ENCODE measurements at places on chromosomes 4 and X.

DNA sequence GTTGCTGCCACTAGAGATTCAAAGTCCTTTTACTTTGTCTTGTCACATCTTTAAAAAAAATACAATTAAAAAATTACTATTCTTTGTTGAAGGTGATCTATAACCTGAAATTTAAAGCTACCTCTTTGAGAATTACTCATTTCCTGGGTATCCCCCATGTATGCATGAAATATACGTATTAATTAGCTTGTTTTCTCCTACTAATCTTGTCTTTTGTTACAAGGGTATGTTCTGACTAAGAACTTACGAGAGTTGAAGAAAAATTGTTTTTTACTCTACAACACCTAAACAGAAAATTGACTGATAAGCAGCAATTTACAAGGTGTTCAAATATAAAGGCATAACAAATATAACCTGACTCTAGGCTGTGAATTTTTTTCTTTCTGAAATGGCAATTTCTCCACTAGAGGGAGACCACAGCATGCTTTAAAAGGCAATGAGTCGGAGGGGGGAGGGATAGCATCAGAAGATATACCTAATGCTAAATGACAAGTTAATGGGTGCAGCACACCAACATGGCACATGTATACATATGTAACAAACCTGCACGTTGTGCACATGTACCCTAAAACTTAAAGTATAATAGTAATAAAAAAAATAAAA, 249.6 kb downstream of the OPHN1 start:
- no peak for DNase-seq

DNA sequence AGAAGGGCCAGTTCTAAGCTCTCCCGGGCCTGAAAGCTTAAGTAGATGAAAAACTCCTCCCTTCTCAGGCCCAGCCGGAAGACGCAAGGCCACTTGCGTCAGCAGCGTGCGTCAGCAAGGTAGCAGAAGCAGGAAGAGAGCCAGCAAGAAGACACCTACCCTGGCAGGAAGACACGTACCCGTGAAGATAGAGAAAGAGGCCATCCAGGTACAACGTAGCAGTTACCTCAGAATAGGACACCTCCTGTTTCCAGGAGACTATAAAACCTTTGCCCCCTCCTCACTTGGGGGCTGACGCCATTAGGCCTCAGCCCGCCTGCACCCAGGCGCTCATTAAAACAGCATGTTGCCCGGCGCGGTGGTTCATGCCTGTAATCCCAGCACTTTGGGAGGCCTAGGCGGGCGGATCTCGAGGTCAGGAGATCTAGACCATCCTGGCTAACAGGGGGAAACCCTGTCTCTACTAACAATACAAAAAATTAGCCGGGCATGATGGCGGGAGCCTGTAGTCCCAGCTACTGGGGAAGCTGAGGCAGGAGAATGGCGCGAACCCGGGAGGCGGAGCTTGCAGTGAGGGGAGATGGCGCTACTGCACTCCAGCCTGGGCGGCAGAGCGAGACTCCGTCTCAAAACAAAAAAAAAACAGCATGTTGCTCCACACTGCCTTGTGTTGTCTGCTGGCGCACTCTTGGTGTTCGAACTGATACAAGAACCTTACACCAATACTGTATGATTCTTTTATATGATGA, 242.7 kb upstream of the NWD2 start:
- DNase-seq = no peak

GRCh38 chrX:74291577-74291963, 12.4 kb upstream of the ZCCHC13 start:
- DNase-seq = no peak

GRCh38 chr4:180280726-180281297, 1962.4 kb upstream of the TENM3 start:
- DNase-seq = no peak

DNA sequence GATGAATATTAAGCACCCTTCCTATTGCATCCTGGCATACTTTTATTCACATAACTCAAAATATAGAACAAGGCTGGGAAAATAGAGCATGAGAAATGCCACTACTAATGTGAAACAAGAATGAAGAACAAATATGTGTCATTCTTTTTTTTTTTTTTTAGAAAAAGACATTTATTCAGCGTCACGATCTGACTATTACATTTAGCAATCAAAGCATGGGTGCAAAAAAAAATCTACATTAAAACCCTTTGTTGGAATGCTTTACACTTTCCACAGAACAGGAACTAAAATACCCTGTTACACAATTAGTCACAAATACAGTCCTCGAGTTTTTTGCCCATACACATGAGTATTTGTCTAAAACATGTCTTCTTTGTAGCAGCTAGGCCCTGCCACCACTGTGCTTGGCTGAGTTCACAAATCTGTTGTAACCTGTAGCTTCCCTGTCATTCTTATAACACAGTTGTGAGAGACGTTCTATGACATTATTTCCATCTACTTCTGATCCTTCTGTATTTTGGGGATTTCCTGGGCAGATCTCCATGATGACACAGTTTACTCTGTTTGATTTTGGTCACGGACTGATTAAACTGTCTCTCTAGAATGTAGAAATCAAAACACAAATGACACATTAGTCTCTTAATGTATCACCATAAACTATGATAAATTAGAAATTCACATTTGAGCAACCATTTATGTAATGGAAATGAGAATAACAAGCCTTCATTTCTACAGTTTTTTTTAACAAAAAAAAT, 9.4 kb upstream of the TET2 start:
- no peak for DNase-seq

DNA sequence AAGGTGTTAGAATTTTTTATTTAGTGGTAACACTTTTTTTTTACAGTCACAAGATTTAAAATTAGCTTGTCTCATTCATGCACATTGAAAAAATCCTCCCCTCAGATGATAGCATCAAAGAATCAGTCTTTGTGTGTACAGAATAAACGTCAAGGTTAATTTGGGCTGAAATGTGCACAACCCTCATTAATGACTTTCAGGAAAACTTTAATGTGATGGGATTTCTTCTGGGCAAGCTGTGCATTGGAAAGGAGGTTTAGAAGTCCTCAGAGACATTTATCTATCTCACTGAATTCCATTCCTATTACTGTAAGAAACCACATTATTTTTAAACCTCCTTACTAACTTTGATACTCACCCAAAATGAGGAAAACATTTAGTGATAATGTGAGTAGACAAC, 88.2 kb upstream of the TECRL start:
- no peak for DNase-seq

GRCh38 chrX:153681175-153681574, 6.6 kb upstream of the SLC6A8 start:
- DNase-seq = no peak

DNA sequence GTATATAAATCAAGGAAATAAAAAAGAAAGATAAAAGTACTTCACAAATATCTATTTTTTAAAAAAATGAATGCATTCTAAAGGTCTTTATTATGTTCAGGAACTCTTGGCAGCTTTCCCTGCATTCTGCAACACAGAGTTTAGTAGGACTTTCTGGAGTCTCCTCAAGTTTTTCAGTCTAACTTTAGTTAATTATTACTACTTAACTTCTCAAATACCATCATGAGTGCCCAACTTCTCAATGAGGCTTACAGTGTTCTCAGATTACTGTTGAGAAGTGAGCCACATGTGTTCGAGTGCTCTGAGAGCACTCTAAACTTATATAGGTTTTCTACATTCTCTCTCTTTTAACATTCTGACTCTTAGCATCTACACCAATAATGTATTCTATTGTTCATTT, 1852.9 kb upstream of the PCDH10 start:
- no peak for DNase-seq

DNA sequence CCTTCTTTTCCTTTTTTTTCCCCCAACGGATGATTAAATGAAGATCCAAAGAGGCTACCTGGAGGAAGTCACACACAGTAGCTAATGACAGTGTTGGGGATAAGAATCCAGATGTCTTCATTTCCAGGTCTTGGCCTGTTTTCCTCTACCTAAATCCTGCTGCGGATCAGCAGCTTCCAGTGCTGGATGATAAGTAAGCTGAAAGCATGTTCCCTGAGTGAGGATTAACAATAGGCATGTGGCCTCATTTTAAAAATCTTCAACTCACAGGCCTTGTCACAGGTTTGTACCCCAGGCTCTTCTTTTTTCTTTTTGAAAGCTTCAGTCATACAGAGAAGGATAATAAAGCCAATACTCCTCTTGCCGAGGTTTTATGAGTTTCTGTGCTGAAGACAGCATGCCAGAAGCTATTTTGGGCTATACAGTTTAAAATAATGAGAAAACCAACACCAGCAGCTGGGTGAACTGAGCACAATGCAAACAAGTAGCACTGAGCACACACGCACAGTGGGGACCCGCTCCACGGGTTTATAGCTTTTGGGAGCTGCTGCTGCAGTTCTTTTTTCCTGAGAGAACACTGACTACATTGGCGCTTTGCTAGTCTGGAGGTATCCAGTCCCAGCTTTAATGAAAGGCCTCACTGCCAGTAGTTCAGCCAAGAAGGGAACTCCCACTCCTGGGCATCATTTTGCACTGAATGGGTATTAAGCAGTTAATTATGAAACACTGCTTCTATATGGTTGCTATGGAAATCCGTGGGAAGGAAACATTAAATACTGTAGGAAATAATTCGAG, 184.2 kb upstream of the CTSO start:
- DNase-seq = no peak

- DNase-seq = no peak
Measured at GRCh38 chrX:53421772-53422085, 725 bp downstream of the SMC1A start.

DNA sequence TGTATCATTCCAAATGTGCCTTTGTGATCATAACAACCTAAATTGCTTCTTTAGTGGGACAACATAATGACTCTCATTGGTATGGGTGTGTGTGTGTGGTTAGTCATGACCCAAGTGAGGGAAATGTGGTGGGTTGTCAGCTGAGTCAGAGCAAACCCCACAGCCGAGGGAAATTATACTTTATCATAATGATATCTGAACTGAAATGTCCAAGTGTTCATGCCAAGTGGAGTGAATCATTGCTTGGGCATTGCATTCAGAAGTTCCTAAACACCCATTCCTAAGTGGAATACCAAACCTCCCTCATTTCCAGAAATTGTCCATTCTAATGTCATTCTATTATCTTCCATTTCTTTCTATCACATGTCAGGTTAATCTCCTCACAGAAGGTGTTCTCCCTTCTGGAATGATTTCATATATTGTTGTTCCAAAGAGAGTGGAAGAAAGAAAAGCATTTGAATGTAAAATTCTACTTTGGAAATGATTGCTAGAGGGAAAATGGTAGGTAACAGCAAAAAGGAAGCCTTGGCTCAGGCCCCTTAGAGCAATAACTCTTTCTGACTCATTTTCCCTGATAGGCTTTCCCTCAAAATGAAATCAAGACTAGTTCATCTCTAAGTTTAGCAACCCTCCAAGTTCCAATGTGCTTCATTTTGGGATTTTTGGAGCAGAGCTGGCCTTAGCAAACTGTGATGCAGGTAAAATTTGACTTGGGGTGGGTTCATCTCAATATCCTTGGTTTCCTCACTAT, 230.7 kb upstream of the KCNIP4 start:
- no peak for DNase-seq

DNA sequence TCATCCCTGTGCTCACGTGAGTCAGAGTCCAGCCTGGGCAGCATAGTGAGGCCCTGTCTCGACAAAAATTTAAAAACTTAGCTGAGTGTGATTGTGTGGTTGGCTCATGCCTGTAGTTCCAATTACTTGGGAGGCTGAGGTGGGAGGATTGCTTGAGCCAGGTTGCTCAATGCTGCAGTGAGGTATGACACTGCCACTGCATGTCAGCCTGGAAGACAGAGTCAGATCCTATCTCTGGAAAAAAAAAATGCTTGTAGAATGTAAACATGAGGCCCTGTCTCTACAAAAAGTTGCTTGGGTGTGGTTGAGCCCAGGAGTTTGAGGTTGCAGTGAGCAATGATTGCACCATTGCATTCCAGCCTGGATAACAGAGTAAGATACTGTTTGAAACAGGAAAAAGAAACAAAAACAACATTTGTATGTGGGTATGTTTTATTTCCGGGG, 11.3 kb upstream of the YTHDC1 start:
- no peak for DNase-seq

DNA sequence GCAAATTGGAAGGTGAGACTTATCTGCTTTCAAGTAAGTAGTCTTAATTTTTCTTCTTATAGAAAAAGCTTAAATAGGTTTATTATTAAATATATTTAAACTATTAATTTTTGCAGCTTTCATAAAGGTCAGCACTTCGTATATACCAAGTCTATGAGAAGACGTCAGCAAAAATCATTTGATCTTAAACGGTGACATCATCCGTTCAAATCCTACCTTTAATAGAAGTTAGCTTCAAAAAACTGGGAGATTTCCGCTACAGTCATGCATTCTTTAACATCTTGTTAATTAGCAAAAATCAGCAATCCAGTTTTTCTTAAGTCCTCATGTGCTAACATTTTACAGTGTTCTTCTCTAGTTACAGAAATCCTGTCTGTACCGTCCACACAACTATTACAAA, 49.9 kb upstream of the PGRMC1 start:
- no peak for DNase-seq

DNA sequence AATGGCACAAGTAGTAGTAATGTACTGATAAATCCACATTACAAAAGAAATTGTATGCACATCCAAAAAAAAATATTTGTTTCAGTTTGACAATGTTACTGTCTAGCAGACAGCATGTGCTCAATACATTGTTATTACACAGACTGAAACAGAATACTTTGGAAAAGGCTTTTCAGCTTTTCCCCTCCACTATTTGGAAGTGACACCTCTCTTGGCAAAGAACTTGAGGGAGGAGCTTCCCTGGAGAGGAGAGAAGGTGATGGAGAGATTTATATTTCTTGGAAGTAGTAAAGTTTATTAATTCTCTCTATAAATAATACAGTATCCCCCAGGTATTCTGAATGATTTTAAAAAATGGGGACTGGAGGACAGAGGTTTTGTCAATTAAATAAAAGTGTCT, 131.8 kb downstream of the SCFD2 start:
- no peak for DNase-seq

DNA sequence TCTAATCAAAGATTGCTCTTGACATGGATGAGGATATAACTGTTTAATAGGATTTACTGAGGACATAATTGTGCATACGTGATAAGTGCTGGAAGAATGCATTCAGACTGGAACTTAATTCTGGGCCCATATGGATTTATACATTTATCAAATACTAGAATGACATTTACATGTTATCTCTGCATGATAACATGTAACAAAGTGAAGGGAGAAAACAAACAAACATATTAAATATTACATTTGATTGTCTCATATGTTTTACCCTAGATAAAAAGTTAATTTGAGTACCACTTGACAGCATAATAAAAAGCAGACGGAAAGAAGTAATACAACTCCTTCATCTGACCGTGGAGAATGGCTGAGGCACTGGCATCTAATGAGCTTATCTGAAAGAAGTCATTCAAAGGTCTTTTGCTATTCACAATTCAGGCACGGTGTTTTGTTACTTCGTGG, 297.8 kb downstream of the PPP3CA start:
- no peak for DNase-seq

DNA sequence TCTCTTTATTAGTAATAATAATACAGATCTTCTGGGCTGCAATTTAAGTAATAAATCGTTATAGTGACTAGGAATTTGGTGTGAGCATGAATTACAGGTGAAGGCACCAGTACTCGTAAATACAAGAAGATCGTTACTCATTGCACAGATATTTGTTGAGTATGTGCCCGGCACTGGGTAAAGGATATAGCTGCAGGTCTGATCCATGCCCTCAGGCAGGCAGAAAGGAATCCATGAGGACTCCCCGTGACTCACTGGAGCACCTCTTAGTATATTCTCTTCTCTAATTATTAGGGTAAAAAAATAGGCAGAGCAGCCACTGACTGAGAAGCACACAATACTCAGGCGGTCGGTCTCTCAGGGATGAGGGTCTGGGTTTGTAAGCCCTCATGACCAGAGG, 868.3 kb downstream of the RAB28 start:
- no peak for DNase-seq

GRCh38 chrX:17488036-17488435, 113.0 kb downstream of the NHS start:
- DNase-seq = no peak

- DNase-seq = no peak
Measured at GRCh38 chr4:128686032-128686465, 123.5 kb upstream of the JADE1 start.
